ENCODE measurements at places on chromosomes 12 and 14.

- no peak for DNase-seq
Observed at GRCh38 chr14:105940534-105941225, 414.3 kb downstream of the TMEM121 start.

GRCh38 chr12:56634837-56635791 lies 5.0 kb upstream of the BAZ2A start:
- peak; percentile 70 for DNase-seq

- DNase-seq = no peak
Observed at GRCh38 chr12:124527861-124528561, 39.4 kb downstream of the NCOR2 start.

- peak; percentile 20 for DNase-seq
Observed at GRCh38 chr12:127293507-127294310, 973.3 kb upstream of the TMEM132C start.

DNA sequence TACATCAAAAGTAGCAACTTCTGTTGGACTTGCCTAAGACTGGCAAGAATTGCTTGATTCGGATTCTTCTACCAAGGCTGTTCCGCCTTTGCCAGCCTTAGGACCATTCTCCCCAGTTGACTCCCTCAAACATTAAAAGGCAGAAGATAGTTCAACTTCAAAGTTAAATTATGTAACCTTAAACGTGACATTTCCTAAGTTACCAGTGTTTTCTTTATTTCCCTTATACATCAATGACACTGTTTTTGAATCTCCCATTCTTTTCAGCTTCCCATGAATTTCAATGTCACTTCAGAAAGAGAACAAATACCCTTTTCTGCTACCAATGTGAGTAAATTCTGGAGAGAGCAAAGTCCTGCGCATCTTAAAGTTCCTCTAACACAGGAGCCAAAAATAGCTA lies 25.2 kb downstream of the CAPRIN2 start:
- DNase-seq = no peak

DNA sequence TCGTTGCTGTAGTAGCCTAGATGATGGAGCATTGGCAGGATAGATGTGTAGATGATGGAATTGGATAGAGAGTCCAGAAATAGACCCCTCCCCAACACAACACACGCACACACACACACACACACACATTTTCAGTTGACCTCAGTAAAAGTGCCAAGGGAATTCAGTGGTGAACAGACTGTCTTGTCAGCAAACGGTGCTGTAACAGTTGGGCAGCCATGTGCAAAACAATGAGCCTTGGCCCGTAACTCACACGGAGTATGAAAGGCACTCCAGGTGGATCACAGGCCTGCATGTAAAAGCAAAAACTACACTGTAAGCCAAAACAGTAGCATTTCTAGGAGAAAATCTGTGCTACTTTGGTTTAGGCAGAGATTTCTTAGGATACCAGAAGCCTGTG lies 87.8 kb downstream of the DDX51 start:
- no peak for DNase-seq

GRCh38 chr12:44889926-44890325 lies 13.8 kb upstream of the NELL2 start:
- DNase-seq = no peak
